ENCODE measurements at places on chromosomes 3 and 15.

DNA sequence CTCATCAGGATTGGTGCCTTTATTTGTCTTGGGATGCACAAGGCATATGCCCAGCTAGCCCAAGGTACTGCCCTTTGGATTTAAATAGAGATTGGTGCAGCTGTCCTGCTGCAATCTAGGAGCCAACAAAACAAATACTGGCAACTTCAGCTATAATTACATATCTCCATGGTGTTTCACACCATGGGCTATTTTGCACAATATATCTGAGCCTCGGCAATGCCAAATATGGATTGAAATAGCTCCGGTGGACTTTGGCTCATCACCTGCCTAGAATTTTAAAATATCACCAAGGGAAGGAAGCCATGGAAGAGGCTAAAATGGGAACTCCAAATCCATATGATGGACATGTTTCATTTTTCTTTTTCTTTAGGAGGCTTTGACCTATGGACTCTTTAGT is 367.8 kb upstream of the UMPS start:
- DNase-seq: no peak

DNA sequence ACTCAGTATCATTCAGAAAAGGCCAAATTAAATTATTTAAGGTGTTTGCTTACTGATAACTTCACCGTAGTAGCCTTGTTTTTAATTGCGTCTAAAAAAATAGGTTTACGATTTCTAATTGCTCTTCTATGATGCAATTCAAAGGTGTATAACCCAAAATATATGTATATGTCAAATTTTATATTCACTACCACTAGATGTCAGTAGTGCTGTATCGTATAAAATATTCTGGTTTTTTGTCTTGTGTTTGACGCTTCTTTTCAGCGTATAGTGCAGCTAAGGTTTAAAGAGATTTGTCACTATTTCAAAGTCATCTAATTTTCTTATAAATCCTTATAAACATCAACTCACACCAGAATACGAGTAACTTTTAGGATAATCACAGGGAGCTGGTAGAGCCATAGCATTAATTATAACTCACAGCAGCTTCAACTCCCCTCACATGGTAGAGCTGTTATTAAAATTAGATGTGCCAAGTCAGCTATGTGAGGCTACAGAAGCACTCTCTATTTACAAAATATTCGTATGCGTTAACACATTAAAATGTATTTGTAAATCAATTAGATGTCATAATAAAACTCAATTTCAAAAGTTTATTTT is 3.5 kb downstream of the PFN2 start:
- DNase-seq: no peak

DNA sequence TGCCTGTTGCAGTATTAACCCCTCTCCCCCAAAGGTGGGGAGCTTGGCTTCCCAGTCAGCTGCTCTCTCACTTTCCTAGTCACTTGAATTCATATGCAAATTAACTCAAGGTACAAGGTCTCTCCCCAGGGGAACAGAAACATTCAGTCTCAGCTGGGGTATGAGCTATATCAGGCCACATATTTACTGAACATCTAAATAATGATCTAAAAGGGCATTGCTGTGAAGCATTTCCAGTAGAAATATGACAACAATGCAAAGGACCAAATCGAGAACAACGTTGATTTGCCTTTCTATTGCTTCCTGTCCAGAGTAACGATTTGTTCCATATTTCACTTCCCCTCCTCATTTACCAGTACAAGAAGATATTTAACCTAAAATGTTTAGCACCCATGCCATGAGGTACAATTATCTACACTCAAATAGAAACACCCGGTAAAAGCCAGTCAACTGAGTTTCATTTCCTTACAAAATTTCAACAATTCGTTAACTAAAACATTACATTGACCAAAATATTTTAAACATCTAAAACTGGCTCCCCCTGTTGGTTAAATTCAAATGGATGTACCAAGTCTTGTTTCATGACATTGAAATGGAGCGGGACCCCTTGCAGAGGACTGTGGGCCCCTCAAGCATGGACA is 36.5 kb upstream of the KLHL6 start:
- DNase-seq: no peak

DNA sequence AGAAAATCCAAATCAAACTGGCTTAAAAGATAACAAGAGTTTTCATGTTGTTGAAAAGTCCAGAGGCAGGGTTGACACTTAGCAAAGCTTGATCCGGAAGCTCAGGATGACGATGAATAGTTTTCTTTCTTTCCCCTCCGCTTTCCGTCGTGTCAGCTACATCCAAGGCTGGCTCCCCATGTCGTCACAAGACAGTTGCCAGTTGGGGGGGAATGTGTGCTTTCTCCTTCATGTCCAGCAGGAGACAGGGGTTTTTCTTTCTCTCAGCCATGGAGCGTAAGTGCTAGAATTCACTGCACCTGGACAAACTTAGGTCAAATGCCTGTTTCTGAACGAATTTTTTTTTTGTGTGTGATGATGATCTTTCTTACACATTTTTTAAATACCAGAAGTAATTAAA is 273.8 kb upstream of the RGMA start:
- DNase-seq: no peak

GRCh38 chr3:89052386-89052785 is 55.0 kb upstream of the EPHA3 start:
- no peak for DNase-seq

Measured in stimulated activated CD4-positive, alpha-beta T cell treated with anti-CD3 and anti-CD28 coated beads, Interleukin-4, amount 100 ng/mL, for 24 hours (primary cell).